PC-9 (cell line): ENCODE measurements at places on chromosomes 1 and 21.

DNA sequence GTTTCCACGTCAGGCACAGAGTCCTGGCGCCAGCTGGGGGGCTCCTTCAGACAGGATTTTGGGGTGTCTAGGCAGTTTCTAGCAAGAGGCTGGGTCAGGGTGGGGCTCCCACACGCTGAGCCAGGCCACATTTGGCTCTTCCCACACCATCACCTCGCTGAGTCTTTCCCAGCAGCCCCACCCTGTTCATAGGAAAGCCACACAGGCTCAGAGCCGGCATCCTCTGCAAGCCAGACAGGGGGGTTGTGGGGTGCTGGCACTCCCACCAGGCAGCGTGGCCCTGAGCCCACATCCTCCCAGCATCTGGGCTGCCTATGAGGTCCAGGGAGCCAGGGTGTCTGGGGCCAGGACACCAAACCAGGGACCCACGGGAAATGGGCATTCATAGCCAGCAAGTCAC, 2.8 kb upstream of the GPR153 start:
- no peak for DNase-seq

- no peak for DNase-seq
These were observed 79.7 kb upstream of the SLC2A1 start for GRCh38 chr1:43038232-43038935.

GRCh38 chr1:200896531-200897196, 2.0 kb downstream of the INAVA start:
- DNase-seq, result peak; percentile 85

- no peak for DNase-seq
These were observed 15.1 kb downstream of the PRMT2 start for GRCh38 chr21:46650476-46651098.

DNA sequence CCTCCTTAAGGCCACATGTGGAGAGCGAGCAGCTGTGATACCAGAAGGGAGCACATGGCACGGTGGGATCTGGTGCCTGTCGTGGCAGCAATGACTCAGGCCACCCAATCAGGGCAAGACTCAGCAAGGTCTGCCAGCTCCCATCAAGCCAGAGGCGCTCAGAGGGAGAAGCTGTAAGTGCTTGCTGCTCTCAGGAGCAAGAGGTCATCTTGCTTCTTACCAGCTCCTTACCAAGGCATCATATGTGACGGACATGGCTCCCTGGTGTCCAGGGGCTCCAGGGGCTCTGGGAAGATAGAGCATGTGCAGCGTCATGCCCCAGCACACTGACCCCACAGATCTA, 72.9 kb downstream of the ITPKB start:
- DNase-seq, result no peak

- peak; percentile 75 for DNase-seq
These were observed 36.3 kb upstream of the RCC2 start for GRCh38 chr1:17475752-17476151.

- DNase-seq, result no peak
These were observed 64.0 kb upstream of the CHRM3 start for GRCh38 chr1:239322369-239322768.

DNA sequence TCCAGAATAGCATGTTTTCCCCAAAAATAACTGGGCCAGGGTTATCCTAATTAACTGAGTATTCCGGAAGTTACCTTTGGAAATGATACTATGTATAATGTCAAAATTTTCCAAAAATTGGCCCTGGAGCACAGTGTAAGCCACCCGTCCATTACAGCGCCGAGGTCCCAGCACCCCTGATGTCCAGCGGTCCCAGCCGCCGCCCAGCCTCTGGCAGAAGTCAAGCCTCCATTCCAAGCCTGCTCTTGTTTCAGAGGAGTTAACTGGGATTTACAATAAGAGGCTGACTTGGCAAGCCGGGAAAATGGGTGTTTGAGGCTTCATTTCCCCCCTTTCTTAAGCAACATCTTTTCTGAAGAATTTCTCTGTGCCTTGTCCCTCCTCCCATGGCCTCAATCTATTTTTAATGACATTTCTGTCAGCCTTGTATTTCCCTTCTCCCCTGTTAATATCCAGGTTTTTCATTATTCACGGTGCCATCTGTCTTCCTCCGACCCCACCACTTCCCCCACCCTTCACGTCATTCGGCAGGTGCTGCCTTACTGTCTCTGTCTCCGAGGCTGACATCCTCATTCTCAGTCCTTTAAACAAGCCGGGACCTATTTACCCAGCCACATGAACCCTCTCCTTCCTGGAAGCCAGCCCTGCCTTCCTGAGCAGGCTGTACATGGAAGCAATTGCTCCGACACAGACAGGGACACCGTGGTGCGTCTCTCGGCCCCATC, 490.9 kb downstream of the NPHP4 start:
- no peak for DNase-seq

DNA sequence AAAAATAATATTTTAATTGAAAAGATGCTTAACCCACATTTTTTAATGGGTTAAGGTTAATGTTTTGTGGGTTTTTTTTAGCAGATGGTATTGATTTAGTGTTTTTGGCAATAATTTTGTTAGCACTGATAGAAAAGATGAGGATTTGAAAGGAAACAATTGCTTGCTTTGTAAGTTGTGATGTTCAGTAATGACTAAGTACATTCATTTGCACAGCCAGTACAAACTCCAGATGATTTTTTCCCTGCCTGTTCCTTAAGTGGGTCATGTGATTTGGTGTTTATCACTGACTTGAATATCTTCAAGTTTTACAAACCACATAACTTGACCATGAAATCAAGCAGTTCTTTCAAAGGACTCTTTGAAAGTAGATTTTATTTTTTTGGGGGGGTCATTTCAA, 15.0 kb downstream of the DISP1 start:
- no peak for DNase-seq

DNA sequence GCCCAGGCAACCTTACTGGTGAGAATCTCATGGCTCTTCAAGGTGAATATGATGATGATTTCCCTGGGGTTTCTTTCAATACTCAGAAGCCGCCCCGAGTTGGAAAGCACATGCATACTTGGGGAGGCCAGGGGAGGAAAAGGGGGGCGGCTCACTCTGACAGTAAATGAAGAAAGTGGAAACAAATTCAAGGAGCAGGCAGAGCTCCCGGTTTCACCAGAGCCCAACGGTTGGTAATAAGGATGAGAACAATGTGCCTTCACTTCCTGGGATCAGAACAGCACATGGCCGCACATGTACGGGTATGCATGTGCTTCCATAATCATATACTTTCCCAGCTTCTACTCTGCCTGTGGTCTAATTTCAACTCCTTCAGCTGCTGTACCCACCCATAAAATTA, 3.8 kb upstream of the ARHGEF2 start:
- DNase-seq, result no peak

DNA sequence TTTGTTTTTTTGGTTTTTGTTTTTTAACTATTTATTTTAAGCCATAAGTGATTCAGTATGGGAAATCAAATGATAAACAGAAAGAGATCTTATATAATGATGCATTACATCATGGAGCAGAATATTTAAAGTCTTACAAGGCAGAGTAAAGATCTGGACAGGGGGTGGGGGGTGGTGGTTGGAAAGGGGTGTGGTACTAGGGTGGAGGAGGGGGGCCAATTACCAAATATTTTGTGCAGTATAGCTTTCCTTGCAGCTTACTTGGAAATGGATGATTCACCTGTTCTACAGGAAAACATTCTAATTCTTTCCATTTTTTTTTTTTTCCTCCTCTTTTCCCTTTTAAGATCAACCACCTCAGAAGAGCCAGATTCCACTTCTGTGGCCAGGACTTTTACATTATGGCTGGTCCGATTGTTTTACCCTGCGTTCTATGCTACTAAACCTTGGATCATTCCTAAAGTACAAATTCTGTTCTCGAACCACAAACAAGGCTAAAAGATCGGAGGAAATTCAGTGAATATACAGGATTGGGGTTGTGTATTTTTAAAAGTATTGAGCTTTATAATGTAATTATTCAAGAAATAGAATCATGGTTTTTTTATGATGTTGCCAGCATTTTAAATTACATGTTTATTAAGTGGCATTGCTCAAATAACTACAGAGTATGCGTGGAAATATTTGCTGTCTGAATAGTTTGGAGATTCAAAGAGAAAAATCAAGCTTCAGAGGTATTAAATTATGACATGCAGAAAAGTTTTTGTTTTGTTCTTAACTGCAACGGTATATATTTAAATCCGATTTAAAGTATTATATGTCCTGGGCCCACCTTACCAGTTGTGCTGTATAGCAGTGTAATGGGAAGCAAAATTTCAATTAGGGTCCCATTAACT, 859.5 kb downstream of the USP25 start:
- DNase-seq, result peak; percentile 43

GRCh38 chr1:24505816-24506215, 3.2 kb downstream of the RCAN3 start:
- DNase-seq, result no peak

GRCh38 chr1:157176591-157177121, 38.5 kb upstream of the ETV3 start:
- DNase-seq, result no peak

DNA sequence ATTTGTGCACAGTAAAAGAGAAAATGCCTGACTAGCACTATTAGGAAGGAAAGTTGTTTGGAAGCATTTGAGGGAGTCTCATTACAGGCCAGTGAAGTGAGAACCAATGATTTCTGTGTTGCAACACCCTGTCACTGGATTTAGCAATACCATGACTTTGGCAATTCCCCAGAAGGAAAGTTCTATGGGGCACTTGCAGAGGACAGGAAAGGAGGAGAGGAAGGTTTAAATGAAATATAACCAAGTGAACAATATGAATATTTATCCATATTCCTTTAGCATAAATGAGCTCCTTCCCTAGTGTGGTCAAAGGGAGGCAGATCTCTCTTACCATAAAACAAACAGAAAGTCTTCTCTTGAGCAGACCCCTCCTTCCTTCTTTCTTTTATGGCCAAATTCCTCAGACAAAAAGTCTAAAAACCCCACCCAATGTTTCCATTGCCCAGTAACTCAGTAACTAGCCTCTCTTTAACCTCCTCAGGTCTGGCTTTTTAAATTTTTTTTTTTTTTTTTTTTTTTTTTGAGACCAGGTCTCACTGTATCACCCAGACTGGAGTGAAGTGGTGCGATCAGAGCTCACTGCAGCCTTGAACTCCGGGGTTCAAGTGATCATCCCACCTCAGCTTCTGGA, 5.5 kb downstream of the TLR5 start:
- peak; percentile 75 for DNase-seq

DNA sequence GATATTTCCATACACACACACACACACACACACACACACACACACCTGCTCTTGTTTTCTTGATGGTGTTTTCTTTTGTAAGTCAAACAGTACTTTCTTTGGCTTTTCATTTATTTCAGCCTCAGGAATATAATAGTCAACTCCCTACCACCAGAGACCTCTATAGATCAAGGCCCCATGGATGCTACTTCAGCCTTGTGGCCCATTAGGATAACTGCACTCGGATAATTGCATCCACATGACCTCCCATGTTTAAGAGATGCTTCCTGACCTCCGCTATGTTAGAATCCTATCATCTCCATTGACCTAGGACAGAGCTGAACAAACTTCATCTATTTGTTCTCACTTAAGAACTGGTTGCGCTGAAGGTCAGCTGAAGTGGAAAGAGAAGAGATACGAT, 1094.0 kb upstream of the B3GALT2 start:
- DNase-seq, result no peak

GRCh38 chr1:241603731-241604245, 36.4 kb downstream of the CHML start:
- no peak for DNase-seq

- no peak for DNase-seq
These were observed 120.4 kb upstream of the IRF2BP2 start for GRCh38 chr1:234730475-234730769.

DNA sequence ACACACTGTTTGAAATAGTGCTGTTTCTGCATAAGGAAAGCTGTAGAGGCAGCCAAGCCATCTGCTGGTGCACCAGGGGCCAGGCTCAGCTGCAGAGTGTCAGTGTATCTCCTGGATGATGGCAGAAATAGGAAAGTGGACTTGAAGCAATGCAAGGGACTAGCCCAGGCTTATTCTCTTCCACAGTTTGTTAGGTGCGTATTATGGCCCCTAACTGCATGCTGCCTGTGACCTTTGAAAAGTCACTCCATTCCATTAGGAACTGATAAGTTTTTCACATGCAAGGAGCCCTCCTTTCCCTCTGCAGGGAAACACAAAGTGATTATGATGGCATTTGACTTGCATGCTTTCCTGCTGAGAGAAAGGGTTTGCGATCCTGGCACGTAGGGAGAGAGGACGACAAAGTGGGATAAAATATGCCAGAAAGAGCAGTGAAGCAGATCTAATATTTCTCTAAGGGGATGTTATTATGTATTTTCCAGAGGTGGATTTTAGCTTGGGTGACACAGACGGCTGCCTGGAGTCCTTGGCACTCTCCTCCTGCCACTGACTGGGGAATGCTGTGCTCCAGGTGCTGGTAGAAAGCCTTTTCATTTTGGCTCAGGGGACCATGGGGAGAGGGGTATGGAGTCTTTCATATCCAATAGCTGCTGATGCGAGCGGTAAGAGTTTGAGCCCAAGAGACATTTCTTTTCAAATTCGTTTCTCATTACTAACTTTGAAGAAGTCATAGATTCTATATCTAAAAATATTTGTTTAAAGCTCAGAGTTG, 402.1 kb upstream of the B3GALT2 start:
- no peak for DNase-seq

GRCh38 chr1:58038574-58038973, 508.0 kb downstream of the OMA1 start:
- no peak for DNase-seq

DNA sequence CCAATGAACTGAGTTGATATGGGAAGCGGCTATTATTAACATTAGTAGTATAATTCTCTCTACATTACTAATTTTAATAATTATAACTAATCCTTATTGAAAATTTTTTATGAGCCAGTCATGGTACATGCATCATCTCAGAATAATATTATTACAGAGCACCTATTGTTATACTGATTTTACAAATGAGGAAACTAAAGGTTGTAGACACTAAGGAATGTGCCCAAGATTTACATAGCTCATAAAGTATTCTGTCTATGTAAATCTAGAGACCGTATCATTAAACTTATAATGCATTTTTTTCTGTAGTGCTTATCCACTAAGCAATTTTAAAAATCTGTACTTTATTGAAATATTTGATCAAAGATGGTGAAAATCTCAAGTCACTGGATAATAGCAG, 825.9 kb downstream of the PLA2G4A start:
- no peak for DNase-seq

- no peak for DNase-seq
These were observed 5.1 kb upstream of the ETV3L start for GRCh38 chr1:157104598-157105293.
